ENCODE measurements at places on chromosomes 5 and 9. TPM values are rescaled to one million over a fixed set of nuclear protein-coding genes. Genes with fewer than 3 reads are reported as not detected.

DNA sequence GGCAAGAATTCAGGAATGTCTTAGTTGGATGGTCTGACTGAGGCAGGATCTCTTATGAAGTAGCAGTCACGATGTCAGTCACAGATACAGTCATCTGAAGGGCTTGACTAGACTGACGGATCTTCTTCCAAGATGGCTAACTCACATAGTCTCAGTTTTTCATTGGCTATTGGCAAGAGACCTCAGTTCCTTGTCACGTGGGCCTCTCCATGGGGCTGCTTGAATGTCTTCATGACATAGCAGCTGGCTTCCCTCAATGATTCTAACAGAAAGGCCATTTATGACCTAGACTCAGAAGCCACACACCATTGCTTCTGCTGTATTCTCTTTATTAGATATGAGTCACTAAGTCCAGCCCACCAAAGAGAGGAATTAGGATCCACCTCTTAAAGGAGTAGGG, 4.7 kb downstream of the APC start:
- DNase-seq = no peak

DNA sequence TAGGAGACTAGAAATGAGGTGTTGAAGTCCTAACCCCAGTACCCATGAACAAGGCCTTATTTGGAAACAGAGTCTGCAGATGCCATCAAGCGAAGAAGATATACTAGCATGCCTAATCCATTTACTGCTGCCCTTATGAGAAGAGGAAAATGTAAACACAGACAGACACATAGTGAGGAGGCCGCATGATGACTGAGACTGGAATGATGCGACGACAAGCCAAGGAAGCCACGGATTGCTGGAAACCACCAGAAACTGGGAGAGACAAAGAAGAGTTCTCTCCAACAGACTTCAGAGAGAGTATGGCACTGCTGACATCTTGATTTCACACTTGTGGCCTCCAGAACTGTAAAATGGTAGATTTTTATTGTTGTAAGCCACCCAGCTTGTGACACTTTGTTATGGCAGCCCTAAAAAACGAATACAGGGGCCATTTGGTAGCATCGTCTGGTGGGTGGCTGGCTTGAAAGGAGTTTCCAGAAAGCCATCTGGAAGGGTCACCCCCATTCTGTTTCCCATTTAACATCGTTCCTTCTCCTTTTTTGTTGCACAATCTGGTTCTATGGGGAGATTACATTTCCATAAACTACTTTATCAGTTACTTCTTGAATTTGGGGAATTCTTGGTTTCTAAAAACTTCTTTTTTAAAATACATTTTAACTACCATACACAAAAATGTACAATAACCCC, 193.1 kb downstream of the HSD17B3 start:
- no peak for DNase-seq

DNA sequence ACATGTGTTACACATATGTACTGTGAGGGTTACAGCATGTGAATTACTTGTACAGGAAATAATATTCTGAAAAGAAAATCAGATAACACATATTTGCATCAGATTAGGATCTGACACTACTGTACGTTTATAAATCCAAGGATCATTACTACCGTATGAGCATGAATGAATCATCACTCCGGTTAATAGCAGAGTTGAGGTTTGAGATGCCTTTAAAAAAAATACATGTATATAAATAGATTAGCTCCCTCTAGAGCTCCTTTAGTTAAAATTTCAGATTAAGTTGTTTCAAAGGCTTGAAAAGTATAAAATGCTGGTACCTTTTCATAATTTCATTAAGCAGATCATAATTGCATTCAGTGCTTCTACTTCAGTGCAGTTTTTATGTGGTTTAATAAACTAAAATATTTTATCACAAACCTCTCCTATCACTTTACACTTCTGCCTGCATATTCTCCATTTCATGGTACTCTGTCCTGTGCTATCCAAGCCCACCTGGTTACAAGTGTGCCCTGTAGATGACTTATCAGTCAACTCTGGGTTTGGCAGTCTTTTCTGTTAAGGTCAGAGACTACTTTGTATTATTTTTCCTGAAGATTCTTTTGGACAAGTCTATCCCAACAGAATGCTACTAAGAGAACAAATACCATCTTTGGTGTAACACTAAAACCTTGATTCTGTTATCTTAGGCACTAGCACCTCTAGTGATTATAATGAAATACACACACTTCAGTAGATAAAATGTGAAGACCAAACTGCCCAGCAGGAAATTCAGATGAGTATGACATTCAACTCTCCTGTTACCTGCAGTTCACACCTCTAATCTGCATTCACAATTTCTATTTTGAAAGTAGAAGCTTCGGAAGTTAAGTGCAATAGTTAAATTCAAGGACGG, 48.0 kb upstream of the POU5F2 start:
- peak; percentile 24 for DNase-seq

GRCh38 chr9:136994180-136994887, 2.0 kb downstream of the CLIC3 start:
- DNase-seq = no peak

- no peak for DNase-seq
Observed at GRCh38 chr5:91383956-91384300, 811 bp upstream of the ARRDC3 start.

DNA sequence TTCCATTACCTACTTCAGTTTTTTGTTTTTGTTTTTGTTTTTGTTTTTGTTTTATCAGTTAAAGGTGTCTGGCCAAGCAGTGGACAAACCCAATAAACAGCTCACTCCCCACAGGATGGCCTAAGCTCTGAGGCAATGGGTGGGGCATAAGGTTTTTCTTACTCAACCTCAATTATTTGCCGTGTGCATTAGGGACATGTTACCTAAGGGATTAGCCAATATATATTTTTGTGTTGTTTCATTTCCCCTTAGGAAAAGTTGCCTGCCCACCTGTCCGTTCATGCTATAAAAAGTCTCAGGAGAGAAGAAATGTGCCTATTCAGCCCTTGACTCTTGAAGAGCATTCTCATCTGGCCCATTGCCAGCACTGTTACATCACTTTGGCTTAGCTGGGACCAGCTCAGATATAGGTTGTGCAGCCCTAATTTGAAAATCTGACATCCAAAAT, 7.3 kb downstream of the SH3RF2 start:
- no peak for DNase-seq

- no peak for DNase-seq
Observed at GRCh38 chr5:43233946-43234345, 41.9 kb downstream of the NIM1K start.

DNA sequence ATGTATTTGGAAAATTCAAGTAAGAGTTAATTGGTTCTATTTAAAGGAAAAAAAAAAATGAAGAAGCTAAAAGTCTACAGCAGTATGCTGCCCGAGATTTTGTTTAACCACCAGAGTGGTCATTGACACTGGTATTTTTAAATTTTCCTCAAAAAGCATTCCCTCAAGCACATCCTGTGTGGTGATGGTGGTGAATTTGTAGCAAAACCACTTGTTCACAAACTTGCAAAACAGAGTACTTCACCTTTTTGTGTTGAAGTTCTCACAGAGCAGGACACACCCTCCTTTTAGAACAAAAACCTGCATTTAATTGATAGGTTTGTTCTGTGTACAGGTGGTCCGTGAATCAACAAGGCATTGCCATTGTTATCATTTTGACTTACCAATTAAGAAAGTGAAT, 374.2 kb downstream of the EFNA5 start:
- no peak for DNase-seq

- no peak for DNase-seq
Observed at GRCh38 chr9:131886826-131887225, 146.9 kb upstream of the RAPGEF1 start.

Gene STING1
- total RNA-seq = 49.2 TPM

Gene ST8SIA4
- total RNA-seq = not detected

Gene KLF4
- 0.68 TPM for total RNA-seq

Gene LCN15
- total RNA-seq = not detected

Data from G401 (cell line).